ENCODE measurements at places on chromosomes 7 and 10. TPM values are rescaled to one million over a fixed set of nuclear protein-coding genes. Genes with fewer than 3 reads are reported as not detected.

- no peak for DNase-seq
Measured at GRCh38 chr10:4931587-4931986, 31.6 kb upstream of the AKR1C1 start.

DNA sequence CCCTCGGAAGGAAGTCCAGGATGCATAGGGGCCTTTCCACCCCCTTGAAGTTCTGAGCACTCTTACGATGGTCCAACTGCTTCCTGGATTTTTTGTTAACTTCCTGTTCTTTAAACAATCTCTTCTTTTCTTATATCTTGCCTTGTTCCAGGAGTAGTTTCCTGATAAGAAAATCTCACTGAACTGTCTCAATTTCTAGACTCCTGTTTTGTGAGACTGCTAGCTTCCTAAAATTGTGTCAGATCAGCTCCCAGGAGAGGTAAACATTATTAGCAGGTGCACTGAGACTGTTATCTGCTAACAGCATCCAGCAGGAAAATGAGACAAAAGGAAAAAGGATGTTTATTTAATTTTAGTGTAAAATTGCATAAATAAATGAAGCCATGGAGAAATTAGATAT is 106.2 kb upstream of the PITRM1 start:
- DNase-seq, result no peak

DNA sequence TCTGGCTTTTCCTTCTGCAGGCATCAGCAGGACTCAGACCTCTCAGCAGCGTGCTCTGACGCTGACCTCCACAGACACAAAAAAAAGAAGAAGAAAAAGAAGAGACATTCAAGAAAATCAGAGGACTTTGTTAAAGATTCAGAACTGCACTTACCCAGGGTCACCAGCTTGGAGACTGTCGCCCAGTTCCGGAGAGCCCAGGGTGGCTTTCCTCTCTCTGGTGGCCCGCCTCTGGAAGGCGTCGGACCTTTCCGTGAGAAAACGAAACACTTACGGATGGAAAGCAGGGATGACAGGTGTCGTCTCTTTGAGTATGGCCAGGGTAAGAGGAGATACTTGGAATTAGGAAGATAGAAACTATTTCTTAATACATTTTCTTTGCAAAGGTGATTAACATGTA is 115.7 kb downstream of the CYTH3 start:
- no peak for DNase-seq

- no peak for DNase-seq
Measured at GRCh38 chr10:121288864-121289661, 309.2 kb downstream of the FGFR2 start.

GRCh38 chr10:71527135-71527534 is 130.4 kb downstream of the CDH23 start:
- DNase-seq, result no peak

- no peak for DNase-seq
Measured at GRCh38 chr7:41685684-41686083, 17.2 kb downstream of the INHBA start.

Gene CALN1
- total RNA-seq, result 30.0 TPM

- DNase-seq, result peak; percentile 93
Measured at GRCh38 chr7:106153891-106154449, 41.9 kb upstream of the SYPL1 start.

Gene PRRT4
- 4.0 TPM for total RNA-seq

GRCh38 chr7:95047291-95047690 is 139.9 kb downstream of the PPP1R9A start:
- no peak for DNase-seq

GRCh38 chr10:90352288-90352687 is 505.6 kb downstream of the HTR7 start:
- DNase-seq, result no peak

DNA sequence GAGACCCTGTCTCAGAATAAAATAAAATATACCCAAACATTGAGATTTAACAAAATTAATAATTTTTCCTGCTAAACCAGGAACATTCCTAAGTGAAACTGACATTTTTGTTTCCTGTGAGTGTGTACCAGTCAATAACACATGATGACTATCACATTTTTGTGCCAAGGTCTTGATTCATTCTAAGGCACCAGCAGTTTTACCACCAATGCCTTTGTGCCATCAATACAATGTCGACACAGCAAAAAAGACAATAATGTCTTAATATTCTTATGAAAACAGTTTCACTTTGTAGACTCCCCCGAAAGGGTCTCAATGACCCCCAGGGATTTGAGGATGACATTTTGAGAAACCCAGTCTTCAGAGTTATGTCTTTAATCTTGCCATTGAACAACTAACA is 7.2 kb upstream of the CADPS2 start:
- no peak for DNase-seq

- DNase-seq, result no peak
Measured at GRCh38 chr7:102914585-102914984, 1.8 kb downstream of the LRRC17 start.

GRCh38 chr7:200704-201103 is 8.3 kb downstream of the FAM20C start:
- DNase-seq, result no peak

- DNase-seq, result peak; percentile 17
Measured at GRCh38 chr10:128714644-128715415, 588.6 kb upstream of the MKI67 start.

Gene ANKRD61
- total RNA-seq, result 0.11 TPM

Gene BMPR1A
- 83.9 TPM for total RNA-seq

GRCh38 chr7:33872870-33873269 is 32.5 kb upstream of the BMPER start:
- DNase-seq, result no peak

Gene SDK1
- 11.6 TPM for total RNA-seq

DNA sequence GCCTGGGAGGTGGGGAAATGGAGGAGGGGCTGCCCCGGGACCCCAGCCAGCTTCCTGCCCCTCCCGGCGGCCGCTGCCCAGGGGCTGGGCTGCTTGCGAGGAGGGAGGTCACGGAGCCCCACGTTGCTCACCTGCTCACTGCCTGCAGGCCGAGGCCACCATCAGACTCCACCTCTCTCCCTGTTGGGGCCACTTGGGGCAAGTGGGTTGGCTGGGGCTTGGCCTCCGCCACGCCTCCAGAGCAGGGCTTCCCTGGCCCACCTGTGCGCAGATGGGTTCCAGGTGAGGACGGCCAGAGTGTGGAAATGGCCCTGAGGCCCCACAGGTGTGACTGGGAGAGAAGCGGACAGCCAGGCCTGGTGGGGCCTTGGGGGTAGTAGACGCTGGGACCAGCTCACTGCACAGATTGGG is 82.8 kb upstream of the DIP2C start:
- DNase-seq, result no peak

GRCh38 chr7:90613088-90613498 is 17.0 kb downstream of the CDK14 start:
- DNase-seq, result no peak

DNA sequence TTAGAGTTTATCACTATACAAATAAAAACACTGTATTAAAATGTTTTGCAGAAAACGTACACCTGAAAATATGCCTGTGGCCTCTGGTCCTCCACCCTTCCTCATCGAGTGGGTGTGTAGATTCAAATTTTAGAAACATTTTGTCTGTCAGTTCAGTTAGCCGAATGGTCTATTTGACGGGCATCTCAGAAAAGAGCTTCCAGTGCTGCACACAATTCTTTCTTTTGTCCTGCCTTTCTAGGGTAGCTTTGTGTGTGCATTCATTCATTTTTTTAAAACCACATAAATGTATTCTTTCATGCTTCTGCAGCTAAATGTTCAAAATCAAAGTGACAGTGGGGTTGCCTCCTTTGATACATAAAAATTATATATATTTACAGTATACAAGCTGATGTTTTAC is 46.8 kb downstream of the GNAI1 start:
- no peak for DNase-seq

GRCh38 chr10:1745780-1746456 is 8.6 kb upstream of the ADARB2 start:
- DNase-seq, result no peak

Gene HOXA2
- 4.4 TPM for total RNA-seq

DNA sequence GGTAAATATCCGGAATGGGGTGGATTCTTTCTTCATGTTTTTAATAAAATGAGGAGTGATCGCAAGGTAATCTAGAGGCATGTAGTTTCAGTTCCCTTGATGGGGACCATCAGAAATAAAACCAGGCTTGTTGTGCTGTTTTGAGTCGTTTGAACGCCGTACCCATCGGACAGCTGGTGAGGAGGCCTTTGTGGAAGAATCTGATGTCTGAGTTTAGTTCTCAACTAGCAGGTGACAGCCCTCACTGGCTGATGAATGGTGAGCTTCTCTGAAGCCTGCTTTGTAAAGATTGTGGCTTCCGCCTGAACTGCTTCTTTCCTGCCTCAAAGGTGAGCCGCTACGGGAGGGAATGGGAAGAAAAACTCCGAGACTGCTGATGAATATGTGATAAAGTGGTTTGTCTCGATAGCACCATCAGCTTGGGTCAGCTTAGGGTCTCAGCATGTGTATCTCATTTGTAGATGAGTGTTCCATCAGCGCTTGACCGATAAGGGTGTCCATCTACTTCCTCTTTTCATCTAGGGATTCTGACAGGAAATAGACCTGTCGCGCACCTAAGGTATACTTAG is 977 bp downstream of the TMEM248 start:
- DNase-seq, result no peak

- DNase-seq, result no peak
Measured at GRCh38 chr10:128916383-128916782, 550.7 kb upstream of the MGMT start.

Gene CH25H
- 0.83 TPM for total RNA-seq

- no peak for DNase-seq
Measured at GRCh38 chr7:32381024-32381601, 109.1 kb downstream of the LSM5 start.

DNA sequence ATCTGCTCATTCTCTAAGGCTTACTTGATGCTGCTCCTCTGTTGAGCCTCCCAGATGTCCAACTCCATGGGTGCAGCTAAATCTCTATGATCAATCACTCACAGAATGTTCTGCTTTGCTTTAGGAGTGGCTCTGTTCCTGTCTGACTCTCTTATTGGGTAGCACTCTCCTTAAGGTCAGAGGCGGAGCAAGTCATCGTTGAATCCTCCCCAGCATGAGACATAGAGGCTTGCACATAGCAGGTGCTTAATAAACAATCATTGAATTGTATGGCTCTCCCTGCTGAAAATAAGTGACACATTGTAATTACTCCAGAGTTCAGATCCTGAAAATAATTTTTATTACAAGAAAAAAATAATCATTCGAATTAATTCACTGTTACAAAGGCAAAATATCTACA is 69.7 kb downstream of the NPS start:
- peak; percentile 5 for DNase-seq

- no peak for DNase-seq
Measured at GRCh38 chr10:67464278-67464677, 231.7 kb downstream of the CTNNA3 start.

Gene STAG3
- 2.3 TPM for total RNA-seq

GRCh38 chr10:124062390-124062789 is 31.0 kb downstream of the CHST15 start:
- DNase-seq, result no peak

GRCh38 chr7:146414937-146415336 is 298.3 kb downstream of the CNTNAP2 start:
- no peak for DNase-seq

- DNase-seq, result no peak
Measured at GRCh38 chr7:74307738-74308505, 18.7 kb downstream of the CLIP2 start.

DNA sequence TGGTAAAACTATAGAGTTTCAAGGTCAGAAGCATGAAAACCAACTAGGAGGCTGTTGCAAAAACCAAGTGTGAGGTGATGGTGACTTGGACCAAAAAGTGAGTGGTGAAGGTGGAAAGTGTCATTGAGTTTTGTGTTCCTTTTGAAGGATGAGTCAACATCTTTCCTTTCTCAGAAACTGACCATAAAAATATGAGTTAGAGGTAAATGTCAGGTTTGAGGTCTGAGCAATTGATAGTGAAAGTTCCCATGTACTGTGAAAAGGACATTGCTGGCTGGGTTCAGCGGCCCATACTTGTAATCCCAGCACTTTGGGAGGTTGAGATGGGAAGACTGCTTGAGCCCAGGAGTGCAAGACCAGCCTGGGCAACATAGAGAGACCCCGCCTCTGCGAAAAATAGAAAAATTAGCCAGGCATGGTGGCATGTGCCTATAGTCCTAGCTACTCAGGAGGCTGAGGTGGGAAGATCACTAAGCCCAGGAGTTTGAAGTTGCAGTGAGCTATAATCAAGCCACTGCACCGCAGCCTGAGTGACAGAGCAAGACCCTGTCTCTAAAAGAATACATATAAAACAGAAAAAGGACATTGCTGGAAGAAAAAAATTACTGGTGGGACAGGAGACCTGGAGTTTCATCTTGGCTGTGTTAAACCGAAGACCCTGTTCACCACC is 89.3 kb upstream of the ARID5B start:
- DNase-seq, result no peak

DNA sequence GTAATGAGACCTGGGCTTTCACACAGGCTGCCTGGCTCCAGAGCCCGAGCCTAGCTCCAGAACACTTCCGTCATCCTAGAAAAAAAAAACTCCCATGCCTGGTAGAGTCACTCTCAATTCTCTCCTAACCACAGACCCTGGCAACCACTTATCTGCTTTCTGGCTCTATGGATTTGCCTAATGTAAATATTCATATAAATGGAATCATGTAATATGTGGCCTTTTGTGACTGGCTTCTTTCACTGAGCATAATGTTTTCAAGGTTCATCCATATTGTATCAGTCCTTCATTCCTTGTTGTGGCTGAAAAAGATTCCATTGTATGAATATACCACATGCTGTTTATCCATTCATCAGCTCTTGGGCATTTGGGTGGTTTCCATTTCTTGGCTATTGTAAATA is 167.7 kb upstream of the MKLN1 start:
- no peak for DNase-seq

DNA sequence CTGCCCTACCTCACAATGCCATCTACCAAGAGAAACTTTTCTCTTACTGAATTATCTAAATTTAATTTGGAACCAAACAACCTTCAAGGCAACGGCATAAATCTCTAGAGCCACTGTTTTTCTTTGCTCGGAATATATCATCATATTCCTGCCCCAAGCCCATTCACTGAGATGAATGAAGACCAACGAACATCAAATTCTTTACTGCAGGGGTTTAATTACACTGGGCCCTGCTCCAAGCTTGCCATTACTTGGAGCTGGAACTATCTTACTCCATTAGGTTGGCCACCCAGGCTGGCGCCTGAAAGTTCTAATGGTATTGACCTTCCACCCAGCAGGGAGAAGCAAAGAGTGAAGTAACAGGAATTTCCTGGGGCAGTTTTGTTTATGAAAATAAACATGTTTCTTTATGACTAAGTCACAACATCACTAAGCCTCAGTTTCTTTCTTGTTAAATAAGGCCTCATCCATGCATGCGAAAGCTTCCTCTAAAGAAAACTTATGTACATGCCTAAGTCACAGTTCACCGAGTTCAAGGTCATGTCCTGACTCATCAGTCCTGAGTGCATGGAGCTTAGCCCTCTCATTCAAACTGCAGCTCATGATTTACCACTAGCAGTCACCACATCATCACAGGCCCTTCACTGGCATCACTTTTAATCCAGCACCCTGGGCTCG is 42.1 kb upstream of the ANAPC16 start:
- DNase-seq, result peak; percentile 38

DNA sequence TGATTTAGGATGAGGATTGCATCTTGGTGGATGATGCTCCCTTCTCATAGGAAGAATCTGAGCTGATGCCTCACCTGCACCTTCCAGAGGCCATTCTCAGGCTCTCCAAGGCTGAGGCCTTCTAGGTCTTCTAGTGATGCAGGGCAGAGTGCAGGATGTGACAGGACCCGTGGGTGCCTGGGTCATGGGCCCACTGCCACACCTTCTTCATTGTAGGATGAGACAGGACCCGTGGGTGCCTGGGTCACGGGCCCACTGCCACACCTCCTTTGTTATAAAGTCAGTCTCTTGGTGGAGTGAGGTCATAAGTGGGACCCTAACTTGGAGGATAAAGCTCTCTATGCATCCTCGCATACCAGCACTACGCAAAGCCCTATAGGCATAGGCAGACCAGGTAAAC is 109.9 kb upstream of the TCERG1L start:
- DNase-seq, result no peak

All from spinal cord (tissue), 10 donors.